ENCODE measurements at places on chromosomes 7 and 10. TPM values are rescaled to one million over a fixed set of nuclear protein-coding genes. Genes with fewer than 3 reads are reported as not detected.

TCAF1 gene
- 18.0 TPM for polyA plus RNA-seq

ATOH7 gene
- 0.15 TPM for polyA plus RNA-seq

GRCh38 chr10:21315645-21316220, 209.7 kb downstream of the SKIDA1 start:
- DNase-seq, result peak; percentile 69
- H3K4me3 ChIP-seq, result no peak overlapping the region
- peaks cover 27% of the 10 kb centered on the region for H3K4me1 ChIP-seq
- H3K36me3 ChIP-seq, result no peaks in the 10 kb centered on the region

GRCh38 chr10:21771219-21771618, 232.3 kb downstream of the DNAJC1 start:
- H3K36me3 ChIP-seq, result no peaks in the 10 kb centered on the region
- no peaks in the 10 kb centered on the region for H3K27me3 ChIP-seq
- no peak for DNase-seq

- no peaks in the 10 kb centered on the region for H3K4me1 ChIP-seq
- no peak overlapping the region for H3K27ac ChIP-seq
- H3K4me3 ChIP-seq, result no peak overlapping the region
- H3K27me3 ChIP-seq, result no peaks in the 10 kb centered on the region
Measured at GRCh38 chr7:120332433-120332832, 59.5 kb downstream of the KCND2 start.
